ENCODE measurements at places on chromosomes 7 and 10.

DNA sequence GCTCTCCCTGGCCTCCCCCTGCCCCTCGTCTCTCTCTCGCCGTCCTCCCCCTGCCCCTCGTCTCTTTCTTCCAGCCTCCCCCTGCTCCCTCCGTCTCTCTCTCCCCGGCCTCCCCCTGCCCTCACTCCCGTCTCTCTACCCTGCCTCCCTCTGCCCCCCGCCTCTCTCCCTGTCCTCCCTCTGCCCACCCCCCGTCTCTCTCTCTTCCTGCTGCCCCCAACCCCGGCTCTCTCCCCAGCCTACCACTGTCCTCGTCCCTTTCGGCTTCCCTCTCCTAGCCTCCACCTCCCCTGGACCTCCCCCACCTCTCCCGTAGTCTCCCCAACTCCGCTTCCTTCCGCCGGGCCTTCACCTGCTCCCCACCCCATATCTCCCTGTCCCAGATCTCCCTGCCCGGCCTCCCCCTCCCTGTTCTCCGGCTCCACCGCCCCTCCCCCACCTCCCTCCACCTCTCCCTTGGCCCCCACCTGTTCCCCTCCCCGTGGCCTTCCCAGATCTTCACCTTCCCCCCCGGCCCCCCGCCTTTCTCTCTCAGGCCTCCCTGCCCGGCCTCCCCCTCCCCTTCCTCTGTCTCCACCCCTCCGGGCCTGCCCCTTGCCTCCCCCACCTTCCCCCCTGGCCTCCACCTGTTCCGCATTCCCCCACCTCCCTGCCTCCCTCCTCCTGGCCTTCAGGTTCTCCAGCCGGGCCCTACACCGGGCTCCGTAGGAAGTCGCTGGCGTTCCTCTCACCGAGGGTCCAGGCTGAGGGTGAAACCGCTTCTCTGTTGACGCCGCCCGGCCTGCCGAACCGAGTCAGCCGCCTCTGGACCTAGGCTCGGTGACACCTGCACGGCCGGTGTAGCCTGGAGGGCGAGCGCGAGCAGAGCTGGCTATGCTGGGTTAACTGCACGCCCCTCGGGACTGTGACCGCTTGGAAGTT is 1.2 kb downstream of the GET4 start:
- peak; percentile 38 for DNase-seq

DNA sequence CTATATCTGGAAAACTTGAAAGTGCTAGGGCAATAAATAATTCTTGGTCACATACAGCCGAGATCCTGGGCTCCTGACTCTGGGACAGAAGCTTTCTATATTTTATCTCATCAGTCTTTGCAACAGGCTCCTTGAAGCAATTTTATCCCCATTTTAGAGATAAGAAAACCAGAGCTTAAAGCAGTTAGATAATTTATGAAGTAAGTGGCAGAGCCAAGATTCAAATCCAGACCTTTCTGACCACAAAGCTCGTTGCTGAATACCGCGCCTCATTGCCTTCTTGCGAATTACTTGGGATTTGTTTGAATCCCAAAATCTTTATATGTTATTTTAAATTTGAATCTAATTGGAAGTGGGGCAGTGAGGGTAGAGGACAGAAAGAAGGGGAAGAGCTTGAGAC is 106.0 kb downstream of the TCF7L2 start:
- no peak for DNase-seq

DNA sequence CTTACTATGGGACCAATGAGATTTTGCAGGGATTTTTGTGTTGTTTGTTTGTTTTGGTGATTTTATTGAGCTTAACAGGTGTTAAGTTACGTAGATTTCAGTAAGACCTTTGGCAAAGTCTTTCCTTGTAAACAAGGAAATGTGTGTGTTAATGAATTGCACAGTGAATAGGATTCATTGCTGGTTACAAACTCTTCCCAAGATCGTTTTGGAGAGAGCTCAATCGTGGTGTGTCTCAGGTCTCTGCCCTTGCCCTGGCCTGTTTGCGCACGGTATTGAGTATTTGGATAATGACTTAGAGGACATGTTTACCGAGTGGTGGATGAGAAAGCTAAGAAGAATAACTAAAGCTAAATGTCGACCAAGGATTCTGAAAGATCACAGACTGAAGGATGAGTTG is 41.9 kb downstream of the PRPF18 start:
- no peak for DNase-seq

DNA sequence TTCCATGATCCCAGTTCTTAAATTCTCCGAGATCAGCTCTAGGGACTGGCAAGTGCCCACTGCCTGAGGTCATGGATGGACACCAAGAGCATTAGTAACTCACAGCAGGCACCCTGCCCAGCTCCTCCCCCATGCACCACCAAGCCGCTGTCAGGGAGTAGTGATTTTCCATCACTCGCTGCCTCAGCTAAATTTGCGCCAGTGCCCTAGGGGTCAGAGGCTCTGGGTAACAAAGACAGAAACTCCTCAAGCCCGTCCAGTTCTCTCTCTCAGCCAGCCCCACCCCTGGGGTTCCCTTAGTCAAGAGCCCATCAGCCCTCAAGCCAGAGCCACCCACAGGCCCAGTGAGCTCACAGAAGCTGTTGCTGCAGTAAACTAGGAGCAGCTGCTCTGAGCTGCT is 30.0 kb downstream of the PAX2 start:
- no peak for DNase-seq

DNA sequence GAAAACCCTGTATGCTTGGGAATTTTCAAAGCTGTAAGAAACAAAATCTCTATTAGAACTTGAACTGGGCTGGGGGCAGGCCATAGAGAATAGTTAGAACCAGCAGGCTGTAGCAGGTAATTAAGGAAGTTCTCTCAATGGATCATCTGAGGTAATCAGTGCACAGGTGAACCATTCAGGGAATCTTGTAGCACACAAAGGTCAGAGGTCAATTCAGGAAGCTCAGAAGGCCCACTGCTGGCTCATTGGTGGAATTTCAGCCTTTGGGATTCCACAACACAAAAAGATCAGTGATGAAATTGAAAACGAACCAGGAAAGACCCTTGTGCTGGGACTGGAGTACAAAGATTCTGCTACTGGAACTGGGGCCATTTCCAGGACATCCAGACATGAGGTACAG is 82.0 kb downstream of the TMEM168 start:
- no peak for DNase-seq

All from stimulated activated CD8-positive, alpha-beta memory T cell treated with anti-CD3 and anti-CD28 coated beads, Interleukin-4, amount 100 ng/mL, for 48 hours (primary cell).